ENCODE measurements at places on chromosomes 7 and 10. TPM values are rescaled to one million over a fixed set of nuclear protein-coding genes. Genes with fewer than 3 reads are reported as not detected.

The HOXA13 gene
- not detected for total RNA-seq

- no peak for DNase-seq
- H3K4me3 ChIP-seq: no peak overlapping the region
- H3K36me3 ChIP-seq: peaks cover 25% of the 10 kb centered on the region
- H3K27me3 ChIP-seq: no peaks in the 10 kb centered on the region
- peaks cover 33% of the 10 kb centered on the region for H3K4me1 ChIP-seq
These were observed 49.6 kb downstream of the TES start for GRCh38 chr7:116259871-116260440.

GRCh38 chr10:7243139-7243538 is 167.7 kb downstream of the SFMBT2 start:
- no peak for DNase-seq
- H3K27me3 ChIP-seq: no peaks in the 10 kb centered on the region
- no peak overlapping the region for H3K27ac ChIP-seq
- peaks cover 7% of the 10 kb centered on the region for H3K4me1 ChIP-seq
- peaks cover 2% of the 10 kb centered on the region for H3K36me3 ChIP-seq
- H3K4me3 ChIP-seq: no peak overlapping the region

The BLNK gene
- total RNA-seq: not detected

The NRAP gene
- not detected for total RNA-seq

- H3K27me3 ChIP-seq: no peaks in the 10 kb centered on the region
- H3K27ac ChIP-seq: peak overlapping the region; percentile 80
- no peak overlapping the region for H3K4me3 ChIP-seq
- H3K36me3 ChIP-seq: no peaks in the 10 kb centered on the region
These were observed 133.2 kb downstream of the CUX1 start for GRCh38 chr7:101950450-101951119.

DNA sequence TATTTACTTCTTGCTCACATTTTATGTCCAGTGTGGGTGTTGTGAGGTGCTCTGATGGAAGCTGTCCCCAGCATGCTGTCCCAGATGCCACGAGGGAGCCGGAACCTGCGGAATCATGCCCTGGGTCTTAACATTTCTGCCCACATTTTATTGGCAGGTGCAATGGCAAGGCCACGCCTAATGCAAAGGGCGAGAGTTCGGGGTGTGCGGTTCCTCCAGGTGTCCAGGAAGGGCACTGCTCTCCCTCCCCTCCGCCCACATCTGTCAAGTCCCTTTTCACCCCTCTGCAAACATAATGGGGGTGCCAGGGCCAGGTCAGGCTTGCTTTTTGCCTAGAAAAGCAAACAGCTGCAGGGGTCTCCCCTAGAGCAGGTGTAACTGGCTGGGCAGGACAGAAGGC is 16.4 kb downstream of the PDAP1 start:
- no peak overlapping the region for H3K27ac ChIP-seq
- H3K27me3 ChIP-seq: no peaks in the 10 kb centered on the region
- peaks cover 20% of the 10 kb centered on the region for H3K36me3 ChIP-seq
- H3K4me1 ChIP-seq: peaks cover 10% of the 10 kb centered on the region

The PNLIP gene
- total RNA-seq: not detected

GRCh38 chr10:89299031-89299430 is 2.8 kb upstream of the IFIT2 start:
- H3K27ac ChIP-seq: no peak overlapping the region
- peaks cover 46% of the 10 kb centered on the region for H3K4me1 ChIP-seq
- no peaks in the 10 kb centered on the region for H3K36me3 ChIP-seq
- DNase-seq: no peak
- no peak overlapping the region for H3K4me3 ChIP-seq

GRCh38 chr7:1197997-1198625 is 34.6 kb upstream of the UNCX start:
- no peak for DNase-seq
- H3K4me1 ChIP-seq: no peaks in the 10 kb centered on the region
- H3K27ac ChIP-seq: no peak overlapping the region
- H3K27me3 ChIP-seq: peaks cover 24% of the 10 kb centered on the region

The NME8 gene
- not detected for total RNA-seq

The FGL2 gene
- 0.19 TPM for total RNA-seq

DNA sequence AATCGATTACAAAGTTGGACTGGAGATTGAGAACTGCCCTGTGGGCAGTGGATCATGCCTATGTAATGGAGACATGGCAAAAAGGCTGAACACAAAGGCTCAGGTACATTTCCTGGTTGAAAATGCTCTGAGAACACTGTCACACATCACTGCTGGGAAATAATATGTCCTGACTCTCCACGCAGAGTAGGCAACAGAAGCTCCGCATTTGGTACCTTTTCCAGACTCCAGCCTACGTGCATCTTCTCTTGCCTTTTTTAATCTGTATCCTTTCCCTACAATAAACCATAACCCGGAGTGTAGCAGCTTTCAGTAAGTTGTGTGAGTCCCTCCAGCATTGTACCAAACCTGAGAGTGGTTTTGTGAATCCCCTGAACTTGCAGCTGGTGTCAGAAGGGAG is 134.7 kb downstream of the SORBS1 start:
- peaks cover 5% of the 10 kb centered on the region for H3K4me1 ChIP-seq
- peaks cover 5% of the 10 kb centered on the region for H3K36me3 ChIP-seq
- peaks cover 10% of the 10 kb centered on the region for H3K27me3 ChIP-seq
- no peak overlapping the region for H3K4me3 ChIP-seq
- no peak overlapping the region for H3K27ac ChIP-seq

DNA sequence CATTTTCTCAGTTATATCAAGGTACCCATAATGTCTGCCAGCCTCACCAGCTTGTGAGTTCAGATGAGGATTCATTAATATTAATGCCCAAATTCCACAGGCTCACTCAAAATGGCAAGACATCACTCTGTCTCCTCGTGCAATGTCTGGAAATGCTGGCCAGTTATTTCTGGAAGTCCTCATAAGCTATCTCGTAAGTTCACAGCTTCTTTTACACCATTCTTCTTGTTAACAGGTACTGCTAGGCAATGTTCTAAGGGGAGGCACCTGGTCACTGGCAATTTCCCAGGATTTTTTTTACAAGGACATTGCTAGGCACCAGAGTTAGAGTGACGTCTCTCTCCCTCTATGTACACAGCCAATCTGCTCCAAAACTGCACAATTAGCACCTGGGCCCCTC is 80.2 kb upstream of the SEMA3C start:
- H3K27me3 ChIP-seq: no peaks in the 10 kb centered on the region
- H3K36me3 ChIP-seq: no peaks in the 10 kb centered on the region
- H3K27ac ChIP-seq: no peak overlapping the region
- peaks cover 6% of the 10 kb centered on the region for H3K4me1 ChIP-seq

DNA sequence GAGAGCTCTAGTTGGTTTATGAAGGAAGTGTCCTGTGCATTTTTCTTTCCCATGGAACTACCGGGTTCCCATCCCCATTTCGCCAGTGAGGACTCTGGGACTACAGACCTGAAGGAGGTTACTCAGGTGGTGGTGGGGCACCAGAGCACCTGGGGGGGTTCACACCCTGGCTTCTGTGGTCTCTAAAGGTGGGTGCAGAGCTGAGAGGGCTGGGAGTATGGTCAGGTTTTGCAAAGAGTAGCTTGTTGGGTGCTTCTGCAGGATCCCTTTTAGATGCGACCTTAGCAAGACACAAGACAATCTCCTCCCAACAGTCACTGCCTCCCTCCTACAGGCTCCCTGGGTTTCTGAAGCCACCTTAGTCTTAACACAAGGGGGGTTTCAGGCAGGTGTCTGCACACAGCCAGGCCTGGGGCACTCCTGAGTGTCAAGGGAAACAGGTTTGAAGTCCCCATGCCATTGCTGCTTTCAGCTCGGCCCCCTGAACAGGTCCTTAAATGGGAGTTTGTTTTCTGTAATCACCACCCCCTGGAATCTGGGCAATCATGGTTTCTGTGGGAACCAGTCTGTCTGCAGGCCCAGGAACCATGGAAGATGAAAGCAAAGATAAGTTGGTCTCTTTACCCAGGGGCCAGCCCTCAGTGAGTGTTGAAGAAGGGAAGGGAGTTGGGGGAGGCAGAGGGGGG is 9.9 kb upstream of the CXCL12 start:
- H3K4me3 ChIP-seq: no peak overlapping the region
- H3K36me3 ChIP-seq: peaks cover 3% of the 10 kb centered on the region
- no peak for DNase-seq
- peaks cover 8% of the 10 kb centered on the region for H3K4me1 ChIP-seq
- H3K27me3 ChIP-seq: peaks cover 31% of the 10 kb centered on the region
- no peak overlapping the region for H3K27ac ChIP-seq

The MMD2 gene
- total RNA-seq: not detected

DNA sequence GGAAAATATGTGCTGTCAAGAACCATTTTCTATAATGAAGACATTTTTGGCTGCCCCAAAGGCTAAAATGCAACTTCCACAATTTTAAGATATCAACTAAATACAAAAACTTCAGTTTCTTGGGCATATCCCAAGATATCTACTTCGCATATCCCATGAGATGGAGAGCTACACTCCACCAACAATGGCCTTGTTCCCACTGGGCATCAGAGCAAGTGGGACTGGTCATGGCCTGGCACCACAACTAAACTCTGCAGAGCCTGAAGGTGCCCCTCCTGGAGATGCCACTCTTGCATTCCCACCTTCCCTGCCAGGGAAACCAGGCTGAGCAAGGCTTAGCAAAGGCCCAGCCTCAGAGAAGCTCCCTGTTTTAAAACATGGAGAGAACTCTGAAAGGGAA is 75.8 kb upstream of the LRRC17 start:
- DNase-seq: no peak
- H3K4me3 ChIP-seq: no peak overlapping the region
- no peaks in the 10 kb centered on the region for H3K36me3 ChIP-seq
- H3K27ac ChIP-seq: peak overlapping the region; percentile 88
- peaks cover 54% of the 10 kb centered on the region for H3K4me1 ChIP-seq
- no peaks in the 10 kb centered on the region for H3K27me3 ChIP-seq

DNA sequence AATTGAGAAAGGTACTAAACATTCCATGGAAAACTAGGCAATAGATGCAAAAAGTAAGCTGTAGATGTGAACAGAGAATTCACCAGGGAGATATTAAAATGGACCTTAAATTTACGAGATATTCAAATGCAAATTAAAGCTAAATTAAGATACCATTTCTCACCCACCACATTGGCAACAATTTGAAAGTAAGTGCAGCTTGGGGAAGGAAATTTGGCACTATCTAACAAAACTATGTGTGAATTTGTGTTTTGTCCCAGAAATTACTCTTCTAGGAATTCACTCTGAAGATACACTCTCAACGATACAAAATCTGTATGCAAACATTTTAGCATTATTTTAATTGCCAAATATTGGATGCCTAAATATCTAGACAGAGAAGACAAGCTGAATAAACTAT is 178.2 kb upstream of the SORCS1 start:
- peaks cover 2% of the 10 kb centered on the region for H3K27me3 ChIP-seq
- H3K27ac ChIP-seq: no peak overlapping the region
- H3K4me1 ChIP-seq: no peaks in the 10 kb centered on the region
- DNase-seq: no peak

The SVOPL gene
- not detected for total RNA-seq

The PILRA gene
- total RNA-seq: 0.92 TPM

The HIBADH gene
- 20.6 TPM for total RNA-seq

GRCh38 chr7:129308047-129308446 is 83.2 kb downstream of the AHCYL2 start:
- H3K4me1 ChIP-seq: peaks cover 3% of the 10 kb centered on the region
- H3K27me3 ChIP-seq: no peaks in the 10 kb centered on the region
- DNase-seq: no peak
- no peak overlapping the region for H3K4me3 ChIP-seq

The PRSS1 gene
- total RNA-seq: not detected

- no peak for DNase-seq
- H3K36me3 ChIP-seq: peaks cover 2% of the 10 kb centered on the region
- peaks cover 49% of the 10 kb centered on the region for H3K4me1 ChIP-seq
- H3K27ac ChIP-seq: no peak overlapping the region
- H3K4me3 ChIP-seq: no peak overlapping the region
These were observed 2.5 kb downstream of the VAX1 start for GRCh38 chr10:117135480-117136140.

DNA sequence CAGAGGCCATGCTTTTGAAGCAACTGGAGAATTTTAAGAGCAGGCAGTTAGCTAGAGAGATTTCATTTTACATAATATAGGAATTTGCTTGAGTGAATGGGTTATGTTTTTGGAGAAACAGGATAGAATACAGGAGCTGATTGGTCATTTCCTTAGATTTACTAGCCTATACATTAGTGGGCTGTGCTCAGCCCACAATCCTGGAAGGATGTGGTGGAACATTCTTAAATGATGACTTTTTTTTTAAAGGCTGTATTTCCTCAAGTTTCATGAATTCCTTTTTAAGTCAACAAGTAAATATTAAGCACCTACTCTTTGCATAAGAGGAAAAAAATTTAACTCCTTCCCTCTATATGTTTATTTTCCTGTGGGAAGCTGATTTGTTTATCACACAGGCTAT is 314.4 kb upstream of the BMPER start:
- H3K4me1 ChIP-seq: peaks cover 3% of the 10 kb centered on the region
- H3K27ac ChIP-seq: no peak overlapping the region
- no peaks in the 10 kb centered on the region for H3K27me3 ChIP-seq
- no peak for DNase-seq
- H3K36me3 ChIP-seq: no peaks in the 10 kb centered on the region
- H3K4me3 ChIP-seq: no peak overlapping the region

DNA sequence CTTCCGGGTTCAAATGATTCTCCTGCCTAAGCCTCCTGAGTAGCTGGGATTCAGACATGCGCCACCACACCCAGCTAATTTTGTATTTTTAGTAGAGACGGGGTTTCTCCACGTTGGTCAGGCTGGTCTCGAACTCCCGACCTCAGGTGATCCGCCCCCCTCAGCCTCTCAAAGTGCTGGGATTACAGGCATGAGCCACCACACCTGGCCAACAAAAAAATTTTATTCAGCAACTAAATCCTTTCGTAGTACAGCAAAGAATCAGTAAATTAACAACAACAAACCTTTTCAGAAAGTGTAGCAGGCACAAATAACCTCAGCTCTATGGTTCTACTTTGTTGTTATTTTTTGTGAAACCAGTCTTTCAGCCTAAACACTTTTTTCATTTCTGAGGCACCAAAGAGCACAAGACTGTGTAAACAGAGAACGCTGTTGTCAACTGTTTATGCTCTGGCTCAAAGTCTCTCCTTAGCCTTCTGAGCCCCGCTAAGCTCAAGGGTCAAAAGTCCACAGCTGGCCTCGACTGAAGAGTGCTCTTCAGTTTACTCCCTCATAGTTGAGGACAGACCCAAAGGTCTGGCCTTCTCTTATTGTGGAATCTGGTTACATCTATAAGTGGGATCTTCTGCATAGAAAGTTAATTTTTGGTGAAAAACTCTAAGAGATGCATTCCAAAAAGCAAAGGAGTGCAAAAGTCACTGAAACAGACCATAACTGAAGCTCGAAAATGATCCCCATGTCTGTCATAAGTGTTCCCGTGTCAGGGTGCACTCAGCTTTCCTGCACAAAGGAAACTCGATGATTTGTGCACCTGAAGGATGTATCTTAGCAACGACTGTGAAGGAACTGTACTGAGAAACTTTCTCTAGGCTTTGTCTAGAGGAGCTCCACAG is 24.6 kb upstream of the DDX50 start:
- peaks cover 2% of the 10 kb centered on the region for H3K27me3 ChIP-seq
- no peak for DNase-seq
- H3K4me1 ChIP-seq: peaks cover 21% of the 10 kb centered on the region

GRCh38 chr7:37531225-37531624 is 82.6 kb upstream of the ELMO1 start:
- no peaks in the 10 kb centered on the region for H3K36me3 ChIP-seq
- peaks cover 2% of the 10 kb centered on the region for H3K27me3 ChIP-seq
- no peak for DNase-seq

- no peak for DNase-seq
- peaks cover 19% of the 10 kb centered on the region for H3K4me1 ChIP-seq
- no peaks in the 10 kb centered on the region for H3K27me3 ChIP-seq
- peaks cover 4% of the 10 kb centered on the region for H3K36me3 ChIP-seq
- H3K27ac ChIP-seq: no peak overlapping the region
- no peak overlapping the region for H3K4me3 ChIP-seq
These were observed 574.5 kb downstream of the SUGCT start for GRCh38 chr7:40709062-40709964.

Data from chondrocyte (in vitro differentiated cells).